Adipocyte (in vitro differentiated cells): ENCODE measurements at places on chromosomes 1 and 21.

- no peak for DNase-seq
These were observed 99.9 kb downstream of the KCNH1 start for GRCh38 chr1:211033921-211034525.

GRCh38 chr1:61183471-61184039 is 101.2 kb downstream of the NFIA start:
- peak; percentile 39 for DNase-seq

DNA sequence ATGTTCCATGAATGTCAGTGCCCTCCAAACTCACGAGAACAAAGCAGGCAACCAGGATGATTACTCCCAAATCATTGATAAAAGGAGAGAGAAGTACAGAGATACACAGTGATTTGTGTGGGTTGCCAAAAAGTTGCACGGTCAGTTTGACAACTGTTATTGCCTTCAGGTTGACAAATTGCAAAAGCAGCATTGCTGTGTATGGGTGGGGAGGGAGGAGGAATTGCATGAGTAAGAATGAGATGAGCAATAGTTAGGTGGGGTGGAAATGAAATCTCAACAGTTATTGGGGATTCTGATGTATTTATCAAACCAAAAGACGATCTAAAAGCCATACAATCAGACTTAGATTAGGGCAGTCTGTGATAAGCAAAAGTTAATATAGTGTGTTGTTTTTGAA is 93.7 kb downstream of the NTMT2 start:
- peak; percentile 50 for DNase-seq

GRCh38 chr1:228211531-228212414 is 3.9 kb downstream of the OBSCN start:
- no peak for DNase-seq

- no peak for DNase-seq
These were observed 24.6 kb downstream of the LRRC41 start for GRCh38 chr1:46278807-46279206.

DNA sequence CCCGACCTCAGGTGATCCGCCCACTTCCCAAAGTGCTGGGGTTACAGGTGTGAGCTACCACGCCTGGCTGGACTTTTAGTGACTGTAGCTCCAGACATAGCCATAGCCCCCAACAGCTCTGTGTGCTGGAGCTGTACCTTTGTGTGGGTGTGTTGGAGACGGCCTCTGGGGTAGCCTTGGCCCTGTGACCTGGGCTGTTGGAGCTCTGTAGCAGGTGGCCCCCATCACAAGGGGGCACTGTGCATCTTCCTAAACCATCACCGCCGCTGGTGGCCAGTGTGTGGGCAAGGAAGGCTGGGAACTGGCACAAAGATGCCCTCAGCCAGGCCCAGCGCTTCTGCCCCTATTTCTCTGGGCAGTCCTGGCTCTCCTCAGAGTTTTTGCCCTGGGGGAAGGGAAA is 38.4 kb upstream of the FOXO6 start:
- DNase-seq = peak; percentile 31
